ENCODE measurements at places on chromosomes 16 and 17.

DNA sequence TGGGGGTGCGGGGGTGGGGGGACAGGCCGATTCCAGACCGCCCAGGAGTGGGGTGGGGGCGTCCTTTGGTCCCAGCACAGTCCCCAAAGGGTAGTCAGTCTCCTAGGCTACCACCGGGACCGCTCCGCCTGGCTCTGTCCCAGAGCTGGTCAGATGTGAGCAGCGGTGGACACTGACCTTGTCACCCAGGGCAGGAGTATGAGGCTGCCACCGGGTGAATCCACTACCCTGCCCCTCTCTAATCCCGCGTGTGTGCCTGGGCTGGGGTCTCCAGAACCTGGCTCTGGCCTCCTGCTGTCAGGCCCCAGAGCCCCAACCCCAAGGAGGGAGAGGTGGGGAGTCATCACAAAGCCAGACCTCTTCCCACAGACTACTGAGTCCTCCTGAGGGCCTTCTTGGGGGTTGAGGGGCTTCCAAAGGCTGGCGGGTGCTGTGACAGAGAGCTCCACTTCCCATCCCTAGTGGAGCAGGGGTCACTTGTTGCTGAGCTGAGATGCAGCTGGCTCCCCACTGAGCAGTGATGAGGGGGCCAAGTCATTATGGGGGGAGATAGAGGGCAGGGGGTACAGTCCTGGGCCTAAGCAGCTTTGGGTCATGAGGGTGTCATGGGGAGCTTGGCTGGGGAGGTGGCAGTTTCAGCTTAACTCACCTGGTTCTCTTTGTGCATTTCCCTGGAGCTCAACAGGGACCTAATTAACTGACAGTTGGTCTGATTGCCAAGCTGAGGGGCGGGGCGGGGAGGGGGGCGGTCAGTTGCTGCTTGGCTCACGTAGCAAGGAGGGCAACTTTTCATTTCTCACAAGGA lies 1.2 kb downstream of the PPP1R1B start:
- no peak for DNase-seq

DNA sequence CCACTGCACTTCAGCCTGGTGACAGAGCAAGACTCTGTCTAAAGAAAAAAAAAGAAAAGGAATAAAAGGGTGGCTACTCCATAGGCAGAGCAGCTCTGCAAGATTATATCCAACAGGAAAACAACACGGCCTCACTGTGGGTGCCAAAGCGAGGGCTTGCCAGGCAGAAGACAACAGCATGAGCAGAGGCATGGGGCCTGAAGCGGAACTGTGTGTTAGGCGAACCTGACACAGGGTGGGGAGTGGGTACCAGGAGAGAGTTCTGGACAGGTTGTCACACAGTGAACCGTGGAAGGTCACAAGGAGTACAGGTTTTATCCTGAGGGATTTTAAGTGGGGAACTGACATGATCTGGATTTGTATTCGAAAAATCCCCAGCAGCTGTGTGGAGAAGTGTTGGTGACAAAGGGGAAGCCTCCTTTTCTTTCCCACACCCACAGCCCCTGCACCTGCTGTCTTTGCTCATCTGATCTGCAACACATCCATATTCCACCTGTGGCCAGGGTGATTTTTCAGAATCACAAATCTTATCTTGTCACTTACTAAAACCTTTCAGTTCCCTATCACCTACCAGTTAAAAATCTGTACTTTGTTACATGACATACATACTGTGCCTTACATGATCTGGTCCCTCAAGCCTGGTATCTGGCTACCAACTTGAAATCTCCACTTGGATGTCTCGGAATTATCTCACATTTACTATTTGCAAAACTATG lies 23.2 kb upstream of the ARHGAP17 start:
- peak; percentile 50 for DNase-seq

DNA sequence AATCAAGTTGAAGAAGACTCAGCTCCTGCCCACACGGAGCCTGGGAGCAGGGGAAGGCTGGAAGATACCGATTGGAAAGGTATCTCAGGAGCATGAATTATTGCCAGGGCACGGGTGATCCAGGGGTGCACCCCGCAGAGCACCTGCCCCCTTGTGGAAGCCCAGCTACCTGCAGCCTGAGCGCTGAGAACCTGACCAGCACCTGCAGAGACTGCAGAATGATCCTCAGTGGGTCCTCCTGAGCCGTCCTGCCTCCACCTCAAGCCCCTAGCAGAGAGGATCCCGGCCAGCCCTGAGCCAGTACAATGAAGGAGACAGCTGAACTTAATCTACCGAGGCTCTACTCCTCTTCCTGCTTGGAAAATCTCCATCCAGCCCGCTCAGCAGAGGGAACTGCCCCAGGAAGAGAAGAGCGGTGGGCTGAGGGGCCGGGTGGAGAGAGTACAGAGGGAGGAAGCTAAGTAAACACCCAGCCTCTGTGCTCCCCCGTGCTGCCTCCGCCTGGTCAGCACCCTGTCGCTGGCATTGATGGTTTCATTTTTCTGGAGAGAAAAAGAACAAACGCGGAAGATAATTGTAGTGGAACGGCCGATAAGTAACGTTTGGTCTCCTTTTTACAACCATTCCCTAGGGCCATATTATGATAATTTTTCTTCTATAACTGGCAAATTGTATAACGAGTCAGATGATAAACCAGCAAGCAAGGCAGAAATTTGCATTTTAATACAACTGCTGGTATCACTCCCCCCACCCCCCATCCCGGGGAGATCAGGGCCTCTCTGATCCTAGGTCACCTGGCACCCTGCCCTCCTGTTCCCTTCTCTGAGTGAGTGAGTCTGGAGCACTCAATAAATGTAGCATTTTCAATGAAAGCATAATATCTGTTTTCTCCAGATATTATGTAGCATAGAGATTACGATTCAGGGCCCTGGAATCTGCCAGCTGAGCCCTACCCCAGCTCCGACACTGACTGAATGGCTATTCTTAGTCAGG lies 204.5 kb upstream of the RPL38 start:
- peak; percentile 53 for DNase-seq

- no peak for DNase-seq
These were observed 356.6 kb upstream of the XYLT1 start for GRCh38 chr16:17827313-17827712.

Measured in B cell (primary cell).